ENCODE measurements at places on chromosomes 7 and 10.
A peak's percentile ranks its signal among the peaks of the same experiment; 100 is the strongest.

- DNase-seq, result peak; percentile 79
These were observed 57.3 kb downstream of the FAM53B start for GRCh38 chr10:124686707-124687376.

DNA sequence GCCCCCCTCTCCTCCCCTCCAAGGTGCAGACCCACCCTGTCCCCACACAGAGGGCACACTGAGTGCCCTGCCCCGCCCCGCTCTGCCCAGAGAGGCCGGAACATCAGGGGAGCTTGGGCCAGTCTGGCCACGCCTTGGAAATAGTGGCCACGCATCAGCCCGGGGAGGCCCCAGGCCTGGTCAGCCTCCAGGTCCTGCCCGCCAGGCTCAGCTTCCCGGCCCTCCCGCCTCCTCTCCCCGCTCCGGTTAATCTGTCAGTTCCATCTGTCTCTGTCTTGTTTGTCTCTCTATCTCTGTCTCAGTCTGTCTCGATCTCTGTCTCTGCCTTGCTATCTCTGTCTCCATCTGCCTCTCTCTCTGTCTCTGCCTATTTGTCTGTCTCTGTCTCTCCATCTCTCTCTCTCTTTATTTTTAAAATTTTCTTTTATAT lies 28.9 kb upstream of the TNRC18 start:
- no peak for DNase-seq

- DNase-seq, result no peak
These were observed 732 bp downstream of the FAM53B start for GRCh38 chr10:124743191-124744101.

GRCh38 chr10:63614371-63614891 lies 93.2 kb downstream of the REEP3 start:
- DNase-seq, result peak; percentile 12

DNA sequence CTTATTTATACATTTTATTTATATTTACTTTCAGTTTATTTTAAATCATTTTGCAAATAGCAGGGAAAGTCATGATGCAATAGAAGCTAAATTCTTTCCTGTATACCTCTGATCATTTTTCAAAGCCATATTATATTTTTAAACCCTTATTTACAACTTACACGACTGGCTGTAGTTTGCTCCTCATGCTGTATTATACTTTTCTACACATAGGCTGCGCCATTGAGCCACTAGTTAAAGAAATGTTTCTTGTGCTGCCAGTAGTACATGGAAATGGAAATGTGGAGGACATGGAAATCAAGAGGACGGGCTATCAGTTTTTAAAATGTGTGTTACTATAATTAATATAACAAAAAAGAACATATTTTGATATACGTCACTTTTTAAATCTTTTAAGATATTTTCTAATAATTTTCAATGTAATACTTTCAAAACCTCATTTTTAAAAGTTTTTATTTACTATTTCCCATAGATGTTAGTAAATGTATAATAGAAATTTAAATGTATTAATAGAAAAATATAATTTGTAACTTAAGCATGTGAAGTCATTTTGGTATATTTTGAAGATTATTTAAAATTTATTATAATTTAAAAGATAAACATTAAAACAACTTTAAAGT lies 118.5 kb downstream of the VTI1A start:
- DNase-seq, result peak; percentile 48

GRCh38 chr7:86665669-86666068 lies 22.0 kb downstream of the GRM3 start:
- no peak for DNase-seq

GRCh38 chr10:69797959-69798358 lies 3.7 kb upstream of the COL13A1 start:
- no peak for DNase-seq

GRCh38 chr10:3783316-3783681 lies 1.7 kb downstream of the KLF6 start:
- DNase-seq, result peak; percentile 68

GRCh38 chr7:3650844-3651243 lies 349.8 kb downstream of the SDK1 start:
- DNase-seq, result no peak

GRCh38 chr7:127447326-127447945 lies 54.9 kb upstream of the ZNF800 start:
- DNase-seq, result no peak

- DNase-seq, result no peak
These were observed 214.2 kb upstream of the GHITM start for GRCh38 chr10:83925133-83925532.

GRCh38 chr7:25901658-25902057 lies 250.3 kb upstream of the NFE2L3 start:
- DNase-seq, result no peak

- DNase-seq, result no peak
These were observed 42.4 kb upstream of the NANOS1 start for GRCh38 chr10:118986815-118987790.

GRCh38 chr10:121260377-121260776 lies 337.9 kb downstream of the FGFR2 start:
- no peak for DNase-seq

DNA sequence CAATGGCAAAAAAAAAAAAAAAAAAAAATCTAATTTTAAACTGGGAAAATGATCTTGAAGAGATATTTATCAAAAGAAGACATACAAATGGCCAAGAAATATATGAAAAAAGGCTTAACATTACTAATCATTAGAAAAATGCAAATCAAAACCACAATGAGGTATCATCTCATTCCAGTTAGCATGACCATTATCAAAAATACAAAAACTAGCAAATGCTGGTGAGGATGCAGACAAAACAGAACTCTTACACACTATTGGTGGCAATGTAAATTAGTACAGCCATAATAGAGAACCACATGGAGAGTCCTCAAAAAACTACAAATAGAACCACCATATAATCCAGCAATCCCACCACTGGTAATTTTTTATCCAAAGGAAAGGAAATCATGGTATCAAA lies 489.6 kb downstream of the TNS3 start:
- DNase-seq, result no peak

All from hippocampal formation (tissue), 2 donors.